Endothelial cell (in vitro differentiated cells): ENCODE measurements at places on chromosomes 2 and 18.

- DNase-seq, result no peak
Measured at GRCh38 chr2:44723921-44724320, 217.6 kb upstream of the SIX3 start.

- no peak for DNase-seq
Measured at GRCh38 chr18:57841568-57841967, 38.5 kb upstream of the ATP8B1 start.

DNA sequence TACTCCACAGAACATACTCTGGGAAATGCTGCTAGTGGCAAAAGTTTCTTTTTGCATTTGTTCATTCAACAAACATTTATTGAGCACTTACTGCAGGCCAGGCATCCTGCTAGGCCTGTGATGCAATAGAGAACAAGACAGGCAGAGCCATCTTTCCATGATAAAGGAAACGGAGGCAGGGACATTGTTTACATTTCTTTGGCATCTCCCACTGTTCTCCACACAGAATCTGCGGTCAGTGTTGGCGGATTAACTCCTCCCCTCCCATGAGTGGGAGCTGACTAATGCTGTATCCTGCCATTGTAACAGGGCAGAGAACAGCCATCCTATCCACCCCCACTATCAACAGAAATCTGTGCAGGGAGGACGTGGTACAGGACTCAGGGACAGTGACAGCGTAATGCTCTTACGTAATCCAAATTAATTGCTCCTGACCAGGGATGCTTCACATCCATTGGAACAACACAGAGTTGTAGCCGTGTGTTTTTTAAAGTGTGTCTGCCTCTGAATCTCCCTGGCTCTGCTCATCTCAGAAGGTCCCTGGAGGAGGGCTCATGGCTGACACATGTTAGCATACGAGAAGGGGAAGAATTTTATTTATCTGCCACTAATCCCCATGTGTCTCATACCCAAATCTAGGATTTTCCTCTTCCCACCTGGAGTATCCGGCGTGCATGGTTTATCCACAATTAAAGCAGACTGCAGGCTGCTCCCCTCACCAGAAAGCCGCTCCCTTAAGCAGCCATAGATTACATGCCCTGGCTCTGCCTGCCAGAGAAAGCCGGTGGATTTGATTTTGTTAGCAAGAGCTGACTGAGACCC lies 32.3 kb downstream of the STEAP3 start:
- DNase-seq, result peak; percentile 51

DNA sequence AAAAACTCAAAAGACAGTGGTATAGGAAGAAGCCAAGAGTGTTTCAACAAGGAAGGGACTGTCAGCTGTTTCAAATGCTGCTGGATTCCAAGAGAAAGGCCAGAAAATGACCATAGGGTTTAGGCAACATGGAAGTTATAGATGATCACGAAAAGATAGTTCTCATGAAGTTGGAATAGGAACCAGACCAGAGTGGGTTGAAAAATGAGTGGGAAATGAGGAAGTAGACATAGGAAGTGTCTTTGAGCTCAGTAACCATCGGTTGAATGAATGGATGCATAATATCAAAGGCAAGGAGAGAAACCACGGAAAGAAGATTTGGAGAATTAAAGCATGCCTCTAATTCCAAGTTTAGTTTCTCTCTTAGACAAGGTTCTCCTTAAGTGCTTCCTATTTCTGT lies 1.3 kb downstream of the NCAPH start:
- no peak for DNase-seq

DNA sequence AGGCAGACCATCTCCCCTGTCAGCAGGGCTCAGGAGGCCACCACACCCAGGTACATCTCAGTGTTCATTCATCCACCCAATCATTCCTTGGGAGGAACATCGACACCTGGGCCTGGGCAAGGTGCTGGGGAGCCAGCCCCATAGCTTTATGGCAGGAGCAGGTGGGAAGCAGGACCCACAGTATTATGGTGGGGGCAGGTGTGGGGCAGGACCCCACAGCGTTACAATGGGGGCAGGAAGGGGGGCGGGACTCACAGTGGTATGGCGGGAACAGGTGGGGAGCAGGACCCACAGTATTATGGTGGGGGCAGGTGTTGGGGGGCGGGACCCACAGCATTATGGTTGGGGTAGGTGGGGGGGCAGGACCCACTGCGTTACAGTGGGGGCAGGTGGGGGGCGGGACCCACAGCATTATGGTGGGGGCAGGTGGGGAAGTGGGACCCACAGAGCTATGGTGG lies 128.9 kb upstream of the HS6ST1 start:
- peak; percentile 1 for DNase-seq

GRCh38 chr2:85511008-85511811 lies 27.8 kb upstream of the MAT2A start:
- no peak for DNase-seq

- no peak for DNase-seq
Measured at GRCh38 chr2:175957845-175958244, 44.2 kb downstream of the LNPK start.

DNA sequence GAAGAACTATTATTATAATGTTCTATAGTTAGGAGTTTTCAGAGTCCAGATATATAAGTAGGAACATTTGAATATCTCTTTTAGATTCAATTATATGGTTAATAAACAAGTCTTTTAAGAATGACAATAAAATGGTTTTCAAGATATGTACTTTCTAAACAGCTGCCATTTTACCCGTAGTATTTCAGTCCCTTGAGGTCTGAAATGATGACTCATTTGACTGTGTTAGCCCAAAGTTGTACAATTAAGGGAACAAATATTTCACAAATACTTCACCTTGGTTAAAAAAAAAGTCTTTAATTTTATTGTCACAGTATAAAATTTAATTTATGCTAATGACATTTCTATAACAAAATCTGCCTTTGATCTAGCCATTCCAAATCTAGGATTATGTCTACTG lies 91.6 kb upstream of the TANK start:
- DNase-seq, result no peak

DNA sequence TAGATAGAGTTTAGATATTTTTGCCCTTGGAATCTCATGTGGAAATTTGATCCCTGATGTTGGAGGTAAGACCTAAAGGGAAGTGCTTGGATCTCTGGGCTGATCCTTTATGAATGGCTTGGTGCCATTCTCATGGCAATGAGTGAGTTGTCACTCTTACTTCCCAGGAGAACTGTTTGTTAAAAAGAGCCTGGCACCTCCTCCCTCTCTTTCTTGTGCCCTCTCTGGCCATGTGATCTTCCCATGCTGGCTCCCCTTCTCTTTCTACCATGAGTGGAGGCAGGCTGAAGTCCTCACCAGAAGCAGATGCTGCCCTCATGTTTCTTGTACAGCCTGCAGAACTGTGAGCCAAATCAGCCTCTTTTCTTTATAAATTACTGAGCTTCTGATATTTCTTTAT lies 276.9 kb downstream of the ZNF804A start:
- DNase-seq, result no peak

- no peak for DNase-seq
Measured at GRCh38 chr2:11329776-11330175, 14.7 kb downstream of the ROCK2 start.

- DNase-seq, result no peak
Measured at GRCh38 chr2:204240961-204241360, 304.3 kb upstream of the PARD3B start.

- no peak for DNase-seq
Measured at GRCh38 chr2:239663364-239663924, 262.6 kb upstream of the HDAC4 start.

GRCh38 chr2:72722492-72723070 lies 103.3 kb downstream of the EXOC6B start:
- no peak for DNase-seq

- no peak for DNase-seq
Measured at GRCh38 chr2:173442542-173442941, 87.9 kb downstream of the CDCA7 start.

- DNase-seq, result no peak
Measured at GRCh38 chr2:156320486-156321098, 11.9 kb downstream of the NR4A2 start.

GRCh38 chr2:206083602-206084438 lies 2.2 kb downstream of the INO80D start:
- DNase-seq, result peak; percentile 5

DNA sequence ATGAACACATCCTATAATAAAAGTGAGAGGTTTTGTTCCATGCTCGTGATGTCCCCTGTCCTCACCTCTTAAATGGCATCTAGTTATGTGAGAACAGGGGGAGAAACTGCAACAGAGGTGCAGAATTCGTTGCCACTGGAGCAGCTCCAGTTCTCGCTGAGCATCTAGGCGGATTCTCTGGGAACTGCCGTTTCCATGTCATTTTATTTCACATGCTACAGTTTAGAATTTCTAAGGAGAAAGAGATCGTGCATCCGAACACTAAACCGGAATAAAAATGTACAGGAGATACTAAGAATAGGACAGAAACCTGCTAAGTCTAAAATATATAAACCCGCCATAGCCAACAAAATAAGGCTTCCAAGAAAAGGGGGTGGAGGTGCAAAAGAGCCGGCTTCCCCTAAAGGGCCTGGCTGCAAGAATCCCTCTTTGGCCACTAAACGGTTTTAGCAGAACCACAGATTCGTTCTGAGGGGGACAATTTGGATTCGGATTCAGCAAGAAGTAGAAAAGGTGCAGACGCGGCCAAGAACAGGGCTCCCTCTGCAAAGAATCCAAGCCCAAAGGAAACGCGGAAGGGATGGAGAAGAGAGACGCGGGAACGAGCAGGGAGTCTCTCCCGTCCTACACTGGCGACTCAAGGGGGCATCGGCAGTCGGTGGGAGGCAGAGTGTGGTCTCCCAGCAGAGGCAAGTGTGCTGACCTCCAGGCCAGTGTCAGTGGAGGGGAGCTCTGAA lies 1.3 kb downstream of the TMEM163 start:
- peak; percentile 20 for DNase-seq

- no peak for DNase-seq
Measured at GRCh38 chr2:237919593-237919992, 47.2 kb upstream of the UBE2F start.

GRCh38 chr2:200042944-200043343 lies 87.6 kb downstream of the MAIP1 start:
- DNase-seq, result no peak

GRCh38 chr18:26549263-26550094 lies 1.1 kb upstream of the KCTD1 start:
- DNase-seq, result peak; percentile 41

DNA sequence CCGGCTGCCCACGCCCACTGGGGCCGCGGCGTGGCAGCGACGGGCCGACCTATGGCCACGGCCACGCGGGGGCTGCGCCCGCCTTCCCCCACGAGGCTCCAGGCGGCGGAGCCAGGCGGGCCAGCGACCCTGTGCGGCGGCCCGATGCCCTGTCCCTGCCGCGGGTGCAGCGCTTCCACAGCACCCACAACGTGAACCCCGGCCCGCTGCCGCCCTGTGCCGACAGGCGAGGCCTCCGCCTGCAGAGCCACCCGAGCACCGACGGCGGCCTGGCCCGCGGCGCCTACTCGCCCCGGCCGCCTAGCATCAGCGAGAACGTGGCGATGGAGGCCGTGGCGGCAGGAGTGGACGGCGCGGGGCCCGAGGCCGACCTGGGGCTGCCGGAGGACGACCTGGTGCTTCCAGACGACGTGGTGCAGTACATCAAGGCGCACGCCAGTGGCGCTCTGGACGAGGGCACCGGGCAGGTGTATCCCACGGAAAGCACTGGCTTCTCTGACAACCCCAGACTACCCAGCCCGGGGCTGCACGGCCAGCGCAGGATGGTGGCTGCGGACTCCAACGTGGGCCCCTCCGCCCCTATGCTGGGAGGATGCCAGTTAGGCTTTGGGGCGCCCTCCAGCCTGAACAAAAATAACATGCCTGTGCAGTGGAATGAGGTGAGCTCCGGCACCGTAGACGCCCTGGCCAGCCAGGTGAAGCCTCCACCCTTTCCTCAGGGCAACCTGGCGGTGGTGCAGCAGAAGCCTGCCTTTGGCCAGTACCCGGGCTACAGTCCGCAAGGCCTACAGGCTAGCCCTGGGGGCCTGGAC lies 253.2 kb downstream of the GLI2 start:
- no peak for DNase-seq

- DNase-seq, result no peak
Measured at GRCh38 chr2:152167065-152167464, 8.5 kb downstream of the STAM2 start.

DNA sequence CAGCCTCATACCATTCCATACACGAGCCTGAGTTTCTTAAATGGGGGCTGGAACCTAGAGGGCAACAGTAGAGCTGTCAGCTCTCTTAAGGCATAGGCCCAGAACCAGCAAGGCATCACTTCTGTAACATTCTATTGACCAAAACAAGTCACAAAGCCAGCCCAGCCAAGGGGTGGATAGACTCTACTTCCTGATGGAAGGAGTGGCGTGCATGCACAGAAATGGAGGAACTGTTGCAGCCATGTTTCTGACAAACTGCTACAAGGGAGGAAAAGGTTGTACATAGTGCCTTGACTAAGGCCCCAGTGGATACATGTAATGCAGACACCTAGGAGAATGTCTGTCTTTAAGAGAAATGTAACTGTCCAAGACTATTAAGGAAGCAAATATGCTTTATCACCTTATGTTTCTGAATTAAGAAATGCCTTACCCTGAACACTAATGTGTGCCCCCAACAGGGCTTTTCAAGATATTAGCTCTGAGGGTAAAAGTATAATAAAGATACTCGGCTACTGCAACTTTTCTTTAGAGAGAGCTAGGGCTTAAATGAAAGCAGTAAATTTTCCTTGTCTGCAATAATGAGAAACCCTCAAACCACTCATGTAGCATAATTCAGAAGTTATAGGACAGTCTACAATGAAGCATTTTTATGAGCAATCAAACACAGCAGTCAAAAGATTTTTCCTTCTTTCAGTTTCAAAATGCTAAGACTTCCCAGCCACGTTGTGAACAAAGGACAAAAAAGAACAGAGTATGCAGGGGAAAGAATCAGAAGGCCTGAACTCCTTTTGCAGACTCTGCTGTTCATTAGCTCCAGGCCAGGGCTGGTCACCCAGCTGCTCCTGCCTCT lies 35.1 kb upstream of the CDC42EP3 start:
- no peak for DNase-seq

- no peak for DNase-seq
Measured at GRCh38 chr2:27756544-27757498, 14.7 kb upstream of the MRPL33 start.

GRCh38 chr2:150133623-150134022 lies 353.8 kb downstream of the RND3 start:
- no peak for DNase-seq

GRCh38 chr2:128145651-128146050 lies 54.7 kb downstream of the UGGT1 start:
- DNase-seq, result no peak

GRCh38 chr2:139850254-139850890 lies 1070.2 kb upstream of the NXPH2 start:
- DNase-seq, result no peak
